GOT3 (cell line): ENCODE measurements at places on chromosomes 2 and 18.

- DNase-seq: no peak
These were observed 41.5 kb downstream of the SUCLG1 start for GRCh38 chr2:84417453-84418145.

- DNase-seq: no peak
These were observed 250.3 kb downstream of the NRXN1 start for GRCh38 chr2:50781646-50782045.

- DNase-seq: no peak
These were observed 42.6 kb downstream of the CYRIA start for GRCh38 chr2:16623031-16623430.

DNA sequence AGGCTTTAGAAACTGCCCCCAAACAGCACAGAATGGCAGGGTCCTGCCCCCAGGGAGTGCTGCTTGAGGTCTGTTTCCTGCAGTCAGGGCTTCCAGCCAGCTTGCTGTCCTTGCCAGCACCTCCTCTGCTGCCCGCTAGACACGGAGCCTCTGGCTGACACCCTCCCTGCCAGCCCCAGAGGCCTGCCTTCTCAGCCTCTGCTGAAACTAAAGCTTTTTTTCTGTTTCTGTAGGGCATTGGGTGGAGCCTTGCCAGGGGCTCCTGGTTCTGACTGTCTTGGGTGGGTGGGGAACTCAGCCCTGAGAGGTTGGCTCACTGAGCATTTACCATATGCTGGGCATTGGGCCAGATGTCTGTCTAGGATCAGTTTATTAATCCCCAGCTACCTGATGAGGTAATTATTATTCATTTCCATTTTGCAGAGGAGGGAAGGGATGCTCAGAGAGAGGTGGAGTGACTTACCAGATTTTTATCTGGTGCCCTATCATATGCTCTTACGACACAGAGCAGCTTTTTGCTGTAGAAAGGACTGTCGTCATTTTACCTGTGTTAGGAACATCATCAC, 35.4 kb downstream of the INPP4A start:
- DNase-seq: peak; percentile 37

- no peak for DNase-seq
These were observed 233.8 kb downstream of the ICOS start for GRCh38 chr2:204170411-204170810.

- no peak for DNase-seq
These were observed 212.4 kb upstream of the PKDCC start for GRCh38 chr2:41835401-41835800.

GRCh38 chr18:31657823-31658669, 26.3 kb downstream of the B4GALT6 start:
- DNase-seq: peak; percentile 5

DNA sequence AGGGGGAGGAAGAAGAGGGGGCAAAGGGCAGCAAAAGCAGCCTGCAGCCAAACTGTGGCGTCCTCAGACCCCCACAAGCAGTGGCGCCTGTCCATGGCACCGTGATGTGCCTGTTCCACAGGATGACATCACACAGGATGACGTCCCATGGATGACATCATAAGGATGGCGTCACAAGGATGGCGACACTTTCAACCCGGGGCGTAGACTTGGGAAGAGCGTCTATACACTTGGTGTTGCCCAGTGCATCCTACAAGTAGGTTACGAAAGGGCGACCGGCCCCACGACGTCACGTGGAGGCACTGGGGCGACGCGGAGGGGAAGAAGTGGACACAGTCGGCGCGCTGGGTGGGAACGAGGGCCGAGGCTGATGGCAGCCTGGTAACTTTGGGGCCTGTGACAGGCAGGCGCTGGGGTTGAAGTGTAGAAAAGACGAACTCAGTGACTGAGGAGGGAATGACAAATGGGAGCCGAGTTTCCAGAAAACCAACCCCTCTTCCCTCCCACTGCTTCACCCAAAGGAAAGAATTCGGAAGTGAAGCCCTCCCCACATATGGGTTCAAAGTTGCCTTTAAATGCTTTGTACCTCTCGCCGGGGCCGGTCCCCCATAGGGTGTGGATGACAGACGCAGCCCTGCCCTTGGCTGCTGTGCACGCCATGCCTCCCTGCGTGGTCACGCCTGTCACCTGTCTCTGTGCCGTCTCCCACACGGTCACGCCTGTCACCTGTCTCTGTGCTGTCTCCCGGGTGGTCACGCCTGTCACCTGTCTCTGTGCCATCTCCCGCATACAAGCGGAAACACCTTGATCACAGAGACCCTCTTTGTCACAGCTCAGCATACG, 13.4 kb upstream of the KCNG2 start:
- no peak for DNase-seq

GRCh38 chr2:42545841-42546390, 22.5 kb upstream of the MTA3 start:
- no peak for DNase-seq

GRCh38 chr2:226426292-226426736, 373.3 kb downstream of the IRS1 start:
- DNase-seq: no peak

- no peak for DNase-seq
These were observed 66.1 kb downstream of the LRRFIP1 start for GRCh38 chr2:237693291-237693994.

DNA sequence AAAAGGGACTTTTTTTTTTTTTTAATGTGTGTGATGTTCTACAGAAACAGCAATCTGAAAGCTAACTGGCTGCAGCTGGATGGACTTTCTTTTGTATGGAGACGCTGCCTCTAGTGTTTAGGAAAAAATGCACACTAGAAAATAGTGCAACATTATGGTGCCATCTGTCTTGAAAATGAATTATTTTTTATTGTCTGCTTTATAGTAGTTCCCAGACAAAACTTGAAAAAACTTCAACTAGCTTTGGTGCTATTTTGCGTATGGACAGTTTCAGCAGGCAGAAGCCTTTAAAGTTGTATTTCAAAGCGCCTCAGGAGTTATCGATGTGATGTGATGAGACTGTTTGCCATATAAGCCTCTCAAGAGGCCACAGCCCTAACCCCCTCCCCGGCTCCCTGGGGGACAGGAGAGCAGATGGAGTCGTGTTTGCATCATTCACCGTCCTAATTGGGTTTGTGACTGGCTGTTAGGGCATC, 86.9 kb downstream of the LTBP1 start:
- no peak for DNase-seq

DNA sequence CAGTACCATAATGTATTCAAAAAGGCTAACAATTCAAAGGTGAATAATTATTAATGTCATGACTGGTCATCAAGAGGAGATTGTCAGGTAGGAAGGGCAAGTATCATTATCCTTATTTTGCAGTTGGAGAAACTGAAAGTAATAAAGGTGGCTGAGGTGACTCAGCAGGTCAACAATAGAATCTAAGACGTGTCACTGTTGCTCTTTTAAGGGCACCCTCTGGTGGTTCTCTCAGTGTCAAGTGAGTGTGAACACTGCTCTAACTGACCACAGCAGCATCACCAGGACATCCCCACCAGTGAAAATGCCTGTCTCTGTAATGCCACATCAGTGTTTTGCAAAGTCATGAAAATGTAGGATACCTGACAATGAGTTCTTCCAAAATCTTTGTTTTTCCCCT, 69.7 kb downstream of the DCC start:
- DNase-seq: no peak

DNA sequence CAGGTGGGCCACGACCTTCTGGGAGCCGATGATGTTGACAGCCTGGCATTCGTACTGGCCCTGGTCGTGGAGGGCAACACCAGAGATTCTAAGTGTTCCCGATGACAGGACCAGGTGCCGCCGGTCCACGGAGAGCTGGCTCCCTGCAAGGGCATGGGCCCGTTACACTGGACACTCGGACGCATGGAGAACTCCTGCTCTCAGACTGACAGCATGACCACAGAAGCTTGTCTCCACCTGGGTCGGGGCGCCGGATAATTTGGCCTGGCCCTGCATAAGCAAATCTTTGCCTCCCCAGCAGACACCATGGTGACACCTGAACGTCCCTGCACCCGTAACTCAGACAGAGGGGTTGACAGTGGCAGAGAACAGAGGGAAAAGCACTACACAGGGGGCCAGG, 80.7 kb downstream of the PXDN start:
- no peak for DNase-seq

GRCh38 chr2:36357847-36358659, 2.5 kb downstream of the CRIM1 start:
- no peak for DNase-seq

DNA sequence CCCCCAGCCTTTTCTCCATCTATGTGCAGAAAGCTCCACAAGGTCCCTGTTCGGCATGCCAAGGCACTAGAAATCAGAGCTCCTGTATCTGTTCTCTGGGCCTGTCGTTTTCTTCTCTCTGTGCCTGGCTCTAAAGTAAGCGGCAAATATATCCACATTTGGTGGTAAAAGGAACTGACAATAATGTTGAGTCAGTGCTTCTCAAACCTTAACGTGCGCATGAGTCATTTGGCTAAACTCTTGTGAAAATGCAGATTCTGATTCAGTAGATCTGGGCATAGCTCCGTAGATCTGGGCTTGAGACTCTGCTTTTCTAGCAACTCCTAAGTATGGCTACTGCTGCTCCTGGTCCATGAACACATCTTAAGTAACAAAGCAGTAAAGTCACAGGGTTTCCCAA, 16.5 kb upstream of the ACSL3 start:
- no peak for DNase-seq

DNA sequence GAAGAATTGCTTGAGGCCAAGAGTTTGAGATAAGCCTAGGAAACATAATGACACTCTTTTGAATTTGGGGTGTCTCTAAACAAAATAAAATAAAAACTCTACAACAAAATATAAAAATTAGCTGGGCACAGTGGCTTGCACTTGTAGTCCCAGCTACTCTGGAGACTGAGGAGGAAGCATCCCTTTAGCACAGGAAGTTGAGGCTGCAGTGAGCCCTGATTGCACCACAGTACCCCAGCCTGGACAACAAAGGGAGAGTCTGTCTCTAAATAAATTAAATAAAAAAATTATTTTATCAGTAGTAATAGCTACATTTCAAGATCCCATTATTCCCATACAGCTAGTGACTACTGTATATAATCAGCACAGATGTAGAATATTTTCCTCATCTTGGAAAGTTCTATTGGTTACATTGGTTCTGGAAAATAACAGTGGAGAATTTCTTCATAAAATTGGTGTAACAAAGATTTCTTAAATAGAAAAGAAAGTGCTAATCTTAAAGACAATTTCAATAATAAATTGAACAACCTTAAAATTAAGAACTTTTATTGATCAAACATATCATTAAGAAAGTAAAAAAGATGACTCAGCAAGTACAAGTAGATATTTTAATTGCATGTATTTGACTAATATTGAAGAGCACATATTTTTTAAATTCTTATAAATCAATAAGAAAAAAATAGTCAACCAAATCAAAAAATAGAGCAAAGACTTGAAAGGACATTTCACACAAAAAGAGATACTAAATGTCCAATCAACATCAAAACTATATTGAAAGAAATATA, 90.4 kb upstream of the KYNU start:
- DNase-seq: no peak

- DNase-seq: no peak
These were observed 399.6 kb upstream of the DSEL start for GRCh38 chr18:67916097-67916496.

GRCh38 chr2:43701111-43701510, 24.9 kb upstream of the C1GALT1C1L start:
- DNase-seq: no peak

DNA sequence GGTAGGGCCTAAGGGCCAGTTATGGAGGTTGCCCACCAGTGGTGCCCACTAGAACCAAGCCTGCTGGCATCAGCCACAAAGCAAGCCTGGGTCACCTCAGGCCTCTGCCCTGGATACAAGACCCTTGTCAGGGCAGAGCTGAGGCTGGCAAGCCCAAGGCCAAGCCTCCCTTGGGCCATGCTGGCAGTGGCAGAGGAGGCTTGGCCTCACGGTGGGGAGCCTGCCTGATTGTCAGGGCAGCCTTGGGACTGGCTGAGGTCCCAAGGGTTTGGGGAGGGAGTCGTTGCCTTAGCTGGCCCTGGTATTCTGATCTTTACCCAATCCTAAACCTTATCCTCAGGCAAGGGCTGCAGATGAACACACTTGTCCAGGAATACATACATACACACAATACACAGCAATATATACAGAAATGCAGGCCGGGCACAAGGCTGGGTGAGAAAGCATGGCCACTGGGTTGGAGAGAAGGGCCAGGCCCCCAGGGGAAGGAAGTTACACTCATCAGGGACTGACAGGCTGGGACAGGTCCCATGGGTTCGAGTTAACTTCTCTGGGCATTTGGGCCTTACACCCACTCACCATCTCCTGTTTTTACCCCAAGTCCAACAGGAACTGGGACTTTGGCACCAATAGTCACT, 21.0 kb downstream of the CCT7 start:
- no peak for DNase-seq

GRCh38 chr2:109370399-109371035, 241.5 kb downstream of the SH3RF3 start:
- DNase-seq: no peak

GRCh38 chr18:49591775-49592174, 29.9 kb downstream of the LIPG start:
- DNase-seq: no peak

DNA sequence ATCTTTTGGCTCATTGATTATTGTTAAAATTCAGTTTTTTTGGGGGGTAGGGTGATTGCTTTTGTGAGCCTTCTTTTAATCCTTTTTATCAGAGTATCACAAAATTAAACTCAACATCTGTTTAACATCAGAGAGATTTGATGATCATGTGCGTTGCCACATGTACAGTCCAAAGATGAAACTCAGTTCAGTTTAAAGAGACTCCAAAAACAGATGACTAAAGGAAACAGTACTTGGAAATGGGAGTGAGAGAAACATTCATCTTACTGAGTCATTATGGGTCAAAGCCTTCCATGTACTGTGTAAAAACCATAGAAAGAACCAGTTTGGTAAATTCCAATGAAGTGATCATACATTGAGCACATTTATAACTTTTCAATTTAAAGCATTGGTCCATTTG, 53.0 kb downstream of the LYPD6 start:
- DNase-seq: no peak

DNA sequence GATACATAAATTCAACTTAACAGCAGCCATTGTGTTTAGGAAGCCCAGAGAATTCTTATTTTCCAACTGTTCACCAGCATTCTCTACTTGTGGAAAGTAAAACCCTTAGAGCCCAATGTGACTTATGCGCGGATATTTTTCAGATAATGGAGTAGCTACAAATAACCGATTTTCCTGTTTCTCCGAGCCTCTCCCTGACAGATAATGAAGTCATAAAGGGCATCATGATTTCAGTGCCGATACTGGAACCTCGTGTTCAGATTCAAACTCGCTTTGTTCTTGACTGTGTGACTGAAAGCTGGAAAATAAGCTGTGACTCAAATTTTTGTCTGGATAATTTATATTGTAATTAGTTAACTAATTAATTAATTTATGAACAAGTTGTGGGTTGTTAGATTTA, 228.2 kb downstream of the VAPA start:
- no peak for DNase-seq

- DNase-seq: no peak
These were observed 158.8 kb downstream of the TMEFF2 start for GRCh38 chr2:192035731-192036442.

GRCh38 chr2:109126501-109126860, 2.5 kb upstream of the SH3RF3 start:
- DNase-seq: no peak
